Spleen (tissue), 13 donors: ENCODE measurements at places on chromosomes 16 and 17.

DNA sequence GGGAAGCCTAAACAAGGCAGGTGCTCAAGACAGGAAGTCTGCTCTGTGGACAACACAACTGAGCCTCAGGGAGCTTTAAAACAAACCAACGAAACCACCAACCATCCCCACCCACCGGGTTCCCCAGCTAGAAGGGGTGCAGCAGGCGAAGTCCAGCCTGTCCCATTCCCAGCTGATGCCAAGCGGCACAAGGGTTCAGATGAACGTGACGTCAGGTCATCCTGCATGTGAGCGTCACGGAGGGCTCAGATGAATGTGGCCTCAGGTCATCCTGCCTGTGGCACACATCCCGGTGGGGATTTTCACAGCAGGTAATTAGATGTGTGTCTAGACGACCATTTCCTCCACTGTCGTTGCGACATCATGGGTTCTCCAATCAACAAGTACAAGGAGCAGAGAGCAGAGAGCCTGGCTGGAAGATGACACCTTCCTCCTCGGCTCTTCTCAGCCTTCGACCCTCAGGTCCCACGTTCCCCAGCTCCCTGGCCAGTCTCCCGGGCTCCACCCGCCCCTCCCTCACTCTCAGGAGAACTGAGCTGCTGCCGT is 246.5 kb downstream of the FOXL1 start:
- peak; percentile 47 for DNase-seq

DNA sequence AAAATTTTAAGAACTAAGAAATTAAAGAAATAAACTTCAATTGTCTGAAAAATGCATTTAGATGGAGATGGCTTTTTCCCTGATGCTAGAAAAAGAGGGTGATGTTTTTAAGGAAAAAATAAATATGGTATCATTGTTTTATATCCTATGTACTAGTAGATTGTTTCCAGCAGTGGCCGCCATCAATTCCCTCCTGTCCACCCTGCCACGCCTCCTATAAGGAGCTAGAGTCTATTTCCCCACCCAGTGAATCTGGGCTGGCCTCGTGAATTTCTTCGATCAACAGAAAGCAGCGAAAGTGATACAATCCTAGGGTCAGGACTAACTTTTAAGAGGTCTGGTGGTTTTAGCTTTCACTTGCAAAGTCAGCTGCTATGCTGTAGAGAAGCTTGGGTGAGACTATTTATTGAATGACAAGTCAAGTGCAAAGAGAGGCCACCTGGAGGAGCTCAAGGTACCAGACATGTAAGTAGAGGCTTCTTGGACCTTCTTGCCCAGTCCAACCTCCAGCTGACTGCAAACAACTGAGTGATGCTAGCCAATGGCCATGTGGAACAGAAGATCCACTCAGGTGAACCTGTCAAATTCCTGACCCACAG is 80.9 kb upstream of the MTMR4 start:
- DNase-seq = no peak

GRCh38 chr16:7382521-7382920 is 49.9 kb downstream of the RBFOX1 start:
- DNase-seq = no peak

- DNase-seq = no peak
These were observed 19.4 kb upstream of the SDK2 start for GRCh38 chr17:73663614-73664013.

DNA sequence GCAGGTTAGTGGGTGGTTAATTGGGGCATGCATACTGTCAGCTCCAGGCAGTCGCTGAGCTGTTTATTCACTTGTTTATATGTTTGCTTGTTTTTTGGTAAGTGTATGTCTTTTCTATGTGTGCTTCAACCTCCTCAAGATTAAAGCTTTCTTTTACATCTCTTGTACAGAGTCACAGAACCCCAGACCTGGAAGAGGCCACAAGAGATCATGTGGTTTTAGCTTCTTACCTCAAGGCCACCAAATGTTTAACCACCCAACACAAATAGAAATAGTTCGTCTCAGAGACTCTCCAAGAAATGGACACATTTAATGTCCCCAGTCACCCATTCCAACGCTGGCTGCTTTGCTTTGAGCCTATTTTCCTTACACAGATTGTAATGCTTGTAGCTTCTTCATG is 11.8 kb upstream of the TMEM98 start:
- no peak for DNase-seq

GRCh38 chr16:26531290-26531730 is 535.4 kb upstream of the C16orf82 start:
- no peak for DNase-seq

DNA sequence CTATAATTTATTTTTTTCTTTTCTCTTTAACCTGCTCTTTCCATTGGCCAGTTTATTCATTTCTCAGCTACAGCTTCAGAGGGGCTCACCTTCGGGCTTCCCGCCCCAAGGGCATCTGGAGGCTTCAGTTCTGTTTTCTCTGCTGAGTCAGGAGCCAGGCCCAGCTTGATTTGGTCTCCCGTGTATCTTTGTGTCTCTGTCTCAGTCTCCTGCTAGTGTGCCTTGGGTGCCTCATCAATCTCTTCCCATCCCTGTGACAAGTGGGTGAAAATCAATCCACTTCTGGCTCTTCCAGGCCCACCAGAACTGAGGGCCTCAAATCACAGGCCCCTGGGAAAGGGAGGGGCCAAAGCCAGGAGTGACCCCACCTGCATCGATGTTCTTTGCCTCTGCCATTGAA is 72.1 kb downstream of the CCDC182 start:
- peak; percentile 33 for DNase-seq

- no peak for DNase-seq
These were observed 50.7 kb downstream of the TOX3 start for GRCh38 chr16:52496051-52496876.

GRCh38 chr17:32445971-32446370 is 1.7 kb downstream of the PSMD11 start:
- no peak for DNase-seq

DNA sequence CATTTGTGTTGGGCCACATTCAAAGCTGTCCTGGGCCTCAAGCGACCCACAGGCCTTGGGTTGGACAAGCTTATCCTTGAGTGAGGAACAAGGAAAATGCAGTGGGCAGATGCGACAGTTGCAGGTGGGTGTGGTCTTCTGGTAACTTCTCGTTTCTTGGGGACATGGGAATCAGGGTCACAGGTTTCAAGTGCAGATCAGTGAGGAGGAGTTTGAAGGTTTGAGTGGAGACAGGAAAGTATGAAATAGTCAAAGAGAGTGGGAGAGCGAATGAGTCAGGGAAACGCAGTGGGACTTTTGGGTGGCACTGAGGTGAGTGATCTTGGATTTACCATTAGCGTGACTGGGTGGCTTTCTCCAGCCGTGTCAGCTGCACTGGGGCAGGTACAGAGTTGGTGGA is 15.4 kb upstream of the CCL22 start:
- no peak for DNase-seq

DNA sequence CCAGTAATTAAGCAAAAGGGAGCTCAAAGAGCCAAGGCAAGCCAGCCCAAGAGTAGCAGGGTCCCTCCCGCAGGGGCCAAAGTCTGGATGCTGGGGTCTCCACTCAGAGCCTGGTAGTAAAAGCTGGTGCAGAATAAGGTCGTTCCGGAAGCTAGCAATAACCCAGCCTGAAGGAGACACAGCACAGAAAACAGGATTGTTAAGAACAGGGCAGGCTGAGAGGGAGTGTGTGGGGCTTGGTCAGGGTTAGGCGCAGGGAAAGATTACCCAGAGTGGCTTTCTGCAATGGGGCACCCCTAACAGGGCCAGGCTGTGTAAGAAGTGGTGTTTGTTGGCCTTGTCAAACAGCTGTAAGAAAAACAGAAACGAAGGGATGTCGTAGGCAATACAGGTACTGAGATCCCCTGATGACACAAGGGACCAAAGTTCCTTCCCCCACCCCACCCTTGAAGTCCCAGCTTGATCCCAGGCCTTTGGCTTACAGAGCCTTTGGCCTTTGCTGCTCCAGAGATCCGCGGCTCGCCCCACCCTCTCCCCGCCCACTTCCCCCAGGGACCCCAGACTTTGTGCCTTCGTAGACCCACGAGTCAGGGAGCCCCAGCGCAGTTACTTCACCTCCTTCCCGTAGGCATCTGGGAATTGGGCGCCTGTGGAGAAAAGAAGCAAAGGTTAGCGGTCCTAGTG is 712 bp downstream of the TMEM256 start:
- peak; percentile 84 for DNase-seq

- DNase-seq = no peak
These were observed 26.1 kb downstream of the GRIN2A start for GRCh38 chr16:10156099-10156498.

DNA sequence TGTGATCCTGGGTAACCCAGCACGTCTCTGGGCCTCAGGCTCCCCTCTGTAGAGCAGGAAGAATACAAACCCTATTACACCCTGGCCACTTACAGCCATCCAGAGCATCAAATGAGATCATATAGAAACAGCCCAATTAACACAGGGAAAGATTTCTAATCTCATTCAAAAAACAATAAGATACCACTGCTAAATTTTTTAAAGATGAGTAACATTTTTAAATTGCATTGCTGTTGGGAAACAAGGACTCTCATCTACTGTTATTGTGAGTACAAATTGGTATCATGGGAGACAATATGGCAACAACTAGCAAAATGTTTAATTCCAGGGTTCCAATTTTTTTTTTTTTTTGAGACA is 41.1 kb downstream of the SRL start:
- no peak for DNase-seq

DNA sequence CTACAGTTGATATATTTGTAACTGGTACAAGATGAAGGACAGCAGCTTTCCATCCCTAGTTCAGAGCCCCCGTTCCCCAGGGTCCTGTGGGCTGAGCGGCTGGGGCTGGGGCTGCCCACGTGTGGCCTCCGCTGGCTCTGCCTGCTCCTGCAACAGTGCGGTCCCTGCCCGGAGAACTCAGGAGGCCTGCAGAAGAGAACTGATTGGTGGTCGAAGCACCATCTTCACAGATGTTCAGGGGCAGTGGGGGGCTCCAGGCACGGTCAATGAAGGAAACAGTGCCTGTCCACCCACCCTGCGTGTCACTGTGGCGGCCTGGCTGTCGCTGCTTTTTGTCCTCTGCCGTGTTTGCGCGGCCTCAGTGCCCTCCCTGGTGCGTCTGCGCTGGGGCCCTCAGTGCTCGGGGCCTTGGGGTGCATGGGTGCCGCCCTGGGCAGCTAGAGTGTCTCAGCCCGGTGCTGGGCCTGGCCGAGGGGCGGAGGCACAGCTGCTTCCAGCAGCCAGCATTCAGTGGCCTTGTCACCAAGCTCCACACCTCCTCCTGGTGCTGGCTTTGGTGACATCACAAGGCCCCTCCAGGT is 4.2 kb upstream of the NUDT16L1 start:
- peak; percentile 77 for DNase-seq

DNA sequence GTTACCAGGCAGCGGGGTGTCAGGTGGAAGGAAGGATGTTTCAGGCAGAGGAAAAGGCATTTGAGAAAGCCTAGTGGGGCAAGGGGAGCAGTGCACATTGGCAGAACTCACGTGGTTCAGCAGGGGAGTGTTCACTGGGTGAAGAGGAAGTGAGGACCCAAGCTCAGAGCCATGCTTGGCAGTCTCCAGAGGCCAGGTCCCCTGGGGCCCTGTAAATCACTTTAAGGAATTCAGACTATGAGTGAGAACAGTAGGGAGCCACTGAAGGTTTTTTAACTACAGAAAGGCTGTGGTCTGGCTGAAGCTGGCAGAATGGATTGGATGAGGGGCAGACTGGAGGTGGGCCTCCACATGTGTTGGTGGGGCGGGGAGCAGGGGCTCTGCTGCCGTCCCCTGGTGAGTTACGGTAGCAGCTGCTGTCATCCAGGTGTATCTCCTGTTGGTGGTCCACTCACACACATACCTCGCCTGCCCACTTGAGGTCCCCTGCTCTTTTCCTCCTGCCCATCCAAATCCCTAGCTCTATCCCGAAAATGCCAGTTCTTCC is 5.1 kb downstream of the CLEC16A start:
- peak; percentile 90 for DNase-seq

GRCh38 chr16:88804552-88805339 is 1.2 kb downstream of the CDT1 start:
- peak; percentile 83 for DNase-seq

DNA sequence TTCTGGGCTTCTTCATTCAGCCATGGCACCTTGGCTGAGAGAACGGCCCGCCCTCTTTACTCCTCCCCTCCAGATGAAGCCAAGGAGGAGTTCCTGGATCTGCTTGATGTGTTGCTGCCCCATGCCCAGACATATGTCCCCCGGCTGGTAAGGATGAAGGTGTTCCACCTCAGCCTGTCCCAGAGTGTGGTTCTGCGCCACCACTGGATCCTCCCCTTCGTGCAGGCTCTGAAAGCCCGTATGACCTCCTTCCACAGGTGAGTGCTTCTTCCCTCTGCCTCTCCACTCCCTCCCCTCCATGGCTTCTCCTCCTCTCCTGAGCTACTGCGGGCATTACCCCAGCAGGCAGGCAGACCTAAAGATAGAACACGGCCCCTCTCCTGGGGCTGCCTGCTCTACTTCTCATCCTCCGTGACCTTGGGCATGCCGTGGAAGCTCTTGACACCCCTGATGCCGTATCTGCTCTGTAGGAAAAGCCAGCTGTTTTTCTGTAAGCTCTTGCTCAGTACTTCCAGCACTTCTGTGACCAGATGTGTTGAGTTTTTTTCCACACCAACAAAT is 8.7 kb downstream of the USB1 start:
- DNase-seq = peak; percentile 54

- DNase-seq = no peak
These were observed 75.9 kb downstream of the CES1 start for GRCh38 chr16:55756963-55757362.

GRCh38 chr16:83939266-83939855 is 13.7 kb upstream of the OSGIN1 start:
- peak; percentile 80 for DNase-seq
